ENCODE measurements at places on chromosomes 11 and 22.
A peak's percentile ranks its signal among the peaks of the same experiment; 100 is the strongest.

- peak; percentile 43 for DNase-seq
Measured at GRCh38 chr22:43883012-43883661, 8.7 kb downstream of the PNPLA5 start.

DNA sequence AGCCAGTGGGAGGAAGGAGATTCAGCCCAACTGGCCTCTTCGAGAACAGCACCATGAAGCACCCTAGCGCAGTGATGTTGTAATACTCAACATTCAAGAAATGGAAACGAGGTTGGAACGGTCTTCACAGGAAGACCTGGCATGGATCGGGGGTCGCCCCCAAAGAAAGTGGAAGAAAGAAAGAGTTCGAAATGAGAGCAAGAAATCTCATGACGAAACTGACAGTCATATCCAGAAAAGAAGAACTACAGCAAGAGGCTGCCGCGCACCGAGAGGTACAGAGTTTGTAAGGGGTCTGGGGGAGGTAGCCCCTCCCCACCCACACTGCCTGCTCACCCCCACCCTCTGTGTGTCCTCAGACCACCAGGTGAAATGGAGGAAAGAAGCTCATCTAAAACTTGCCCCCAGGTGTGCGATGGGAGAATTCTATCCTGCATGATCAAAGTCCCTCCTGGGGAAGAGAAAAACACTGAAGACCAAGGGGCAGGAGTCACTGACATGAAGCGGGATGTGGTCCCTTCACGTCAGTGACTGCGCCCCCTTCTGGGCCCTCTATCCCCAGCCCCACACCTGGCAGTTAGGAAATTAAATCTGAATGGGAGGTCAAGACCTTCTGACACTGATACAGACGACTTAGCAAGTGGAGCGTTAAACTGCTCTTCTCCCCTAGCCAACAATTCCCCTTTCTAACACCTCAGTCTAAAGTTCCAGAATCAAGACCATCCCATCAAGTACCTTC lies 52.9 kb upstream of the SPATA19 start:
- no peak for DNase-seq

GRCh38 chr11:8327761-8328192 lies 64.1 kb upstream of the LMO1 start:
- no peak for DNase-seq

- DNase-seq, result no peak
Measured at GRCh38 chr22:26494506-26494905, 10.8 kb downstream of the SRRD start.

GRCh38 chr11:96082002-96082899 lies 158.3 kb upstream of the MTMR2 start:
- no peak for DNase-seq

DNA sequence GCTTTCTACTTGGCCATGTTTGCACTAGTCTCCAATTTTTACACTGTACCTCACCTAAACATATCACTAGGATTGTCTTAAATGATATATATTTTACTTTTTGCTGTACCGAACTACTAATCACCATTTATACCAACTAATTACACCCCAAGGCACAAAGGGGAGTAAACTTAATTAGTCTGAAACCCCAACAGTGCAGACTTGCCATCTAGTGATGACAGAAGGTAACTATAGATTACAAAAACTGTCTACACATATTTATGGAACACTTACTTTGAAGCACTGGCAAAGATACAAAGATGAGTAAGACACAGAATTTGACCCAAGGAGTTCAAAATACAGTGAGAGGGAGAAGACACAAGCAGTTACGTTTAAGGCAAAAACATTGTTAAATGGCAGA lies 139.7 kb downstream of the CNTN5 start:
- DNase-seq, result no peak

- no peak for DNase-seq
Measured at GRCh38 chr22:28594797-28595462, 84.7 kb downstream of the TTC28 start.

GRCh38 chr11:118102721-118103261 lies 16.0 kb upstream of the SMIM35 start:
- DNase-seq, result no peak

- no peak for DNase-seq
Measured at GRCh38 chr22:41801886-41802285, 1.4 kb downstream of the CCDC134 start.

- no peak for DNase-seq
Measured at GRCh38 chr22:30325724-30326254, 952 bp downstream of the TBC1D10A start.

DNA sequence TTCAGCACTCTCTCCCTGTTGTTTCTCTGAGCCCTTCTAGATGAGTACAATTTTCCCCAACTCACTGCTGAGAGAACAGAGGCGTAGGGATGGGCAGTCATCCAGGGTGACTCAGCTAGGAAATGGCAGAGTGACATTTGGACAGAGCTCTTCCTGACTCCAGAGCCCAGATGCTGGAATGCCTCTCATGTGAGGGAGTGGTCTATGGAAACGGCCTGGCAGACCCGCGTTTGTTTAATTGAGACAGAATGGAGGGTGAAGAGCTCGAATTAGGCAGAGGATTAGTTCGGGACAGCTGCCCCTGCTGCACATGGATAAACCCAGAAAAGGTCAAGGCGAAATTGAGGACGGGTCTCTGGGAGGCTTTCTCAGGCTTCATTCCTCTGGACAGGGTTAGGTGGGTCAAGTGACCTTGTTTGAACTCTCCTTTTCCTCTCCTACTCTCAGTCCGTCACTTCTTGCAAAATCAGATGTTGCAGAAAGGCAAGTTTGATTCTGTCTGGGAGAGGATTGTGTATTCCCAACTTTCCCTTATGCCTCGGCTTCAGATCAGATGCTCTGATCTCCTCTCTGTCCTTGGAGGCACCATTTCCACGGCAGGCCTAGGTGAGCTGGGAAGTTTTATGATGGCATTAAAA lies 7.6 kb upstream of the LMO2 start:
- DNase-seq, result no peak

- no peak for DNase-seq
Measured at GRCh38 chr11:89625171-89625570, 84.9 kb upstream of the TRIM77 start.

DNA sequence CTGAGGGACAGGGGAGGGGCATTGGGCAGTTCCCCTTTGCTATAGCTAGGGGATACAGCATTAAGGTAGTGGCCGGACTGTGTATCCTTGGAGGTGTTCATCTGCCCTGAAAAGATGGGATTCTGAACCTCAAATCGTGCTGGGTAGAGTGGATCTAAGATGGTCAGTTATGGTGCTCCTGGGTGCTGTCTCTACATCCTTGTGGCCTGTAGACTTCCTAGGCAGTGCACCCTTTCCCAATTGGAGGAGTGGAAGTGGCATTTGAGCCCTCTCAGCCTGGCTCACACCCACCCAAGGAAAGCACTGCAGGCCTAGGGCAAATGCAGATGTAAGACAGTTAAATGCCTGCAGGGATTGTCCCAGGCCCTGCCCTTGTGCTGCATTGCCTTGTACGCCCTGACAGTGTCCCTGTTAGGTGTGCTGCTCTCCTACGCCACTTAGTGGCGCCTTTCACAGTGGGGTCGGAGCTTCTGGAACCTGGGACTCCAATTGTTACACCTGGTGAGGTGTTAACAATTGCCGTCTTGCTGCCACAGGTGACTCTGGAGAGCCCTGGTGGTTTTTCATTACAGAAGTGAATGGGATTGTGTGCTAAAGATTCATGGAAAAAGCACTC lies 35.0 kb downstream of the PPFIBP2 start:
- DNase-seq, result no peak

GRCh38 chr11:103936059-103936458 lies 100.4 kb upstream of the DDI1 start:
- no peak for DNase-seq

DNA sequence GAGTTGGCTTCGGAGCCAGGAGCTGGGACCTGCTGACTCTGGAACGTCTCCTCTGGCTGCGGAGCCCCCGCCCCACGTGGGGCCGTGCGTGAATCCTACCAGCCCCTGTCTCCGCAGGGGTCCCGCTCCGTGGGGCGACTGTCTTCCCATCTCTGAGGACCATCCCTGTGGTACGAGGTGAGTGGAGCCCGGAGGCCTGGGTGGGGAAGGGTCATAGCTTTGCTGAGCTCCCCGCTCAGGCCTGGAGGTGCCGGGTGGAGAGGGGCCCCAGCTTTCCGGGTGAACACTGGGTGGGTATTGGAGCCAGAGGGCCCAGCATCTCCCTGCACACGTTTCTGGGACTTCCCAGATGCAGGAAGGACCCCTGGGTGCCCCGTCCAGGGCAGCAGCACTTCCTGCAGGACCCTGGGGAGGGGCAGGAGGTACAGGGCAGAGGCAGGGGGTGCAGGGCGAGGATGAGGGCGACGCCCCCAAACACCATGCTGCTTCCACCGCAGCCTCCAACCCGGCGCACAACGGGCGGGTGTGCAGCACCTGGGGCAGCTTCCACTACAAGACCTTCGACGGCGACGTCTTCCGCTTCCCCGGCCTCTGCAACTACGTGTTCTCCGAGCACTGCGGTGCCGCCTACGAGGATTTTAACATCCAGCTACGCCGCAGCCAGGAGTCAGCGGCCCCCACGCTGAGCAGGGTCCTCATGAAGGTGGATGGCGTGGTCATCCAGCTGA lies 3.8 kb downstream of the MUC5AC start:
- no peak for DNase-seq

DNA sequence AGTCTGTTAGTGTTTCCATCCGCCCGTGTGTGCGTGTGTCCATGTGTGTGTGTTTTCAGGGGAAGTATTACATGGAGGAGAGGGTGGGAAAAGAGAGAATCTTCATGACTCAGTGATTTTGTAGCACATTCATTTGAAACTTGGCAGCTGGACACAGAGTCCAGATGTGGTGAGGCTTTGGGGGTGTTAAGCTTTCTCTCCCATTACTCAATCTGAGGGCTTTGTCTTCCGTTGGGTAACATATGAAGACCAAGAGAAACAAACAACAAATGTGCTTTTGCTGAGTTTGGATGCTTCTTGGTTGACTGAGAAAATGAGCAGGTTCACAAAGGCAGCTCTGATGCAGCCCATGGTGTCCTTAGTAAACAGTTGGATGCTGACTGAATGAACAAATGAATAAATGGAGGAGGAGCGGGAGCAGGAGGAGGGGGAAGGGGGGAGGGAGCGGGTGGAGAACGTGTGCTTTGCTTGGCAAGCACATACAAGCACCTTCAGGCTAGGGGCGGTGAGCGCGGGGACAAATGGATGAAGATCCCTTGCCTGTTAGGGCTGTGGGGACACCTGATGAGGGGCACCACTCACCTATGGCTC lies 104.3 kb downstream of the ST3GAL4 start:
- DNase-seq, result no peak

DNA sequence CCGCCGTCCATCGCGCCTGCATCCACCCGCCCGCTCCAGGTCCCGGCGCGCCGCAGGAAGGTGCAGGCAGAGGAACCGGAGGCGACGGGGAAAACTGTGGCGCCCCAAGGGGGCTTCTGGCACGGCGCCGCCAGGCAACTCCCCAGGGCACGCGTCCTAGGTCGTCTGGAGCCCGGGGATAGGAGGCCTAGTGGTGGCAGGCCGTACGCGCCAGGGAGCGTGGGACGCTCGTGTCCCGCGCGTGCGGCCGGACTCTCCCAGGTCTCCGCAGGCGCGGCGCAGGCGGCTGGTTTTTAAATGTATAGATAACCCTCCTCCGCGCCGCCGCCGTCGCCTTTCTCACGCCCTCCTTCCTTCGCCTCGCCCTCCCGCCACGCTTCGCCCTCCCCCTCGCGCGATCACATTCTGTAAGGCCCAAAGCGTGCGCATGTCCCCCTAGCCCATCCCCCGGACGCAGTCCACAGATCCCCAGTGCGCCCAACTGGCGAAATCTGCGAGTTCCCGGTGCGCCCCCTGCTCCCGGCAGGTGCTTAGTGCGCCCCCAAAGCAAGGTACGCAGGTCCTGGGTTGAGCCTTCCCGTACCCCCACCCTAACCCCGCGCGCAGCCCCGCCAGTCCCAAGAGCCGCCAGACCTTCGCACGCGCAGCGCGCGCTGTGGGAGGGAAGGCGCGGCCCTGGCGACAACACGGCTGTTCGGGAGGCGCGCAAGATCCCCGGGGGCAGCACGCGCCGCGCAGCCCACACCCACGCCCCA lies at the start of gene ASCL2:
TSS of gene ASCL2 (minus strand) at position 267 of the 755 bp plus-strand sequence. CDS start at position 11, 256 bp downstream.
- no peak for DNase-seq

DNA sequence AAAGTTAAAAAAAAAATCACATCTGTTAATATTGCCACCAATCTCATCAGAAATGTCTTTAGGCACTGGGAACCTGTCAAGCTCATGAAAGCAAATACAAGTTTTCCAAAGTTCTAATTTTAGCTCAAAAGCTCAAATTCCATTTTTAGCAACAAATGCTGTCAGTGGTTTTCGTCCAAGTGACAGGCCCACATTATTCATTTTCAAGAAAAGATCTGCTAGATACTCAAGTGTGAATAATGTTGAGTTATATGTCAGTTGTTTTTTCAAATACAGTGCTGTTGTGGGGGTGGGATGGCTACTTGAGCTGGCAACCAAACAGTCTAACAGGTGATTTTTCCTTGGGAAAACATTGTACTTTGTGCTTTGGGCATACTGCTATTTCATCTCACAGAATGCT lies 1072.6 kb downstream of the OPCML start:
- DNase-seq, result no peak

DNA sequence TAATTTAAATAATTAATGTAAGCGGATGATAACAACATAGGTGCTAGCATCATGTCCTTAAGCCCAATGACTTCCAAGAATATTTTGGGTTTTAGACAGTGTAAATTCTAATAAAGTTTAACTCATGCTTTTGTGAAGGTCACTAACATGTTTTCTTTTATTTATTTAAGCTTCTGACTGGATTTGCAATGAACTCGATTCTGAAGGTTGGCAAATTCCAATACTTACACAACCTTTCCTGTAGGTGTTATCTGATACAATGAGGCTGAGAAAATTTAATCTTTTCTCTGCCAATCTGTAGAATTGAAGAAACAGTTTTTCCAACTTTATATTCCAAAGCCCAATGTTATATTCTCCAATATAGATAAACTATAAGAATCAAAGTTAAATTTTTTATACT lies 311.3 kb downstream of the LUZP2 start:
- no peak for DNase-seq

DNA sequence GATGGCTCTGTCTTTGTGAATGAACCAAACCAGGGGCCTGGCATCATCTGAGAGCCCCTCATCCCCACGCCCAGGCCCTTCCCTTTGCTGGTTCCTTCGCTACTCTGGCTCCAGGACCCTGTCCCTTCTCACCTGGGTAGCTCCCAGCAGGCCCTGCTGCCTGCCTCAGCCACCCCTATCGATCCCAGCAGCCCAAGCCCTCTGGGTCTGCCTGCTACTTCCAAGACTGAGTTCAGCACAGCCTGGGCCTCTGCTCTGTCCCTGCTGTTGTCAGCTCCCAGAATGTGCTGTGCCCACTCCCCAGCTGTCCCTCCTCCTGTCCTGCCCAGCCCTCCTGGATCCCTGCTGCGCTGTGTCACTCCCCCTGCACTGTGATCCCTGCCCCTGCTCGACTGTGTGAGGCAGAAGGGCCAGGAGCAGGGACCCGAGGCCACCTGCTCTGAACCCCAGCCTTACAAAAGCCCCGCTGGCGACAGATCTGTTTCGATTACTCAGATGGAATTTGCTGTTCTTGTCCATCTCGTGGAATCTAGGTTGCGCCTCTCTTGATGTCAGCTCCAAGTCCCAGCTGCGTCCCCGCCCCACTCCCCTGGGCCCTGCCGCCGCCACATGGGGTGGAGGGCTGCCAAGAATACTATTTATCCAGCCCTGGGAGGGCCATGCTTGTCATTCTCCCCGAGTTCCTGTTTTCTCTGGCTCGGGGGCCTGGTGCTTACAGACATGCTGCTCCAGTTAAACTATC lies 13.0 kb downstream of the MRPL21 start:
- no peak for DNase-seq

- DNase-seq, result no peak
Measured at GRCh38 chr22:22243033-22243680, 1.4 kb upstream of the VPREB1 start.

- DNase-seq, result no peak
Measured at GRCh38 chr11:97963528-97964331, 1057.0 kb upstream of the CNTN5 start.

- peak; percentile 93 for DNase-seq
Measured at GRCh38 chr22:37229805-37230672, 14.0 kb downstream of the RAC2 start.

Measured in activated CD4-positive, alpha-beta T cell treated with anti-CD3 and anti-CD28 coated beads for 4 hours (primary cell).